SJSA1 (cell line): ENCODE measurements at places on chromosomes 2 and 18. TPM values are rescaled to one million over a fixed set of nuclear protein-coding genes. Genes with fewer than 3 reads are reported as not detected.

Gene SMCHD1
- 60.2 and 84.4 TPM in 2 replicates for total RNA-seq

GRCh38 chr18:59340817-59341216 lies 18.2 kb downstream of the LMAN1 start:
- DNase-seq = no peak
- H3K4me3 ChIP-seq = no peak overlapping the region
- H3K27ac ChIP-seq = no peak overlapping the region
- H3K4me1 ChIP-seq = no peaks in the 10 kb centered on the region
- H3K27me3 ChIP-seq = no peaks in the 10 kb centered on the region

DNA sequence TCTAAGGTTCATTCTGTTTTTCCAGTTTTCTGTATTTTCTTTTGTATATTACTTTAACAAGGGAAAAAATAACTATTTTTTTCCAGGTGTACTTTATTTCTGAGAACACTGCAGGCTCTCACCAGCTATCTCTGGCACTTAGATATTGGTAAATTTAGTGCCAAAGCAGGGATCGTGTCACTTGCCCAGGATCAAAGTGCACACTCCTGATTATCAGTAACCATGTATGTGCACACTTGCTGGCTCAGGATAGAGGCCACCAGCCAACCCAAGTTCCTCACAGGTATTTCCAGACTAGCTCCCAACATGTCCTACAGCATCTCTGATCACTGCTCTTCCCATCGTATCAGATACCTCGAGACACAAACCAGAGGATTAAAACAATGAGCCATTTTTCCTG lies 5.8 kb upstream of the FZD5 start:
- no peak overlapping the region for H3K4me3 ChIP-seq
- no peaks in the 10 kb centered on the region for H3K36me3 ChIP-seq
- H3K4me1 ChIP-seq = no peaks in the 10 kb centered on the region
- no peaks in the 10 kb centered on the region for H3K27me3 ChIP-seq
- no peak for DNase-seq
- no peak overlapping the region for H3K27ac ChIP-seq

DNA sequence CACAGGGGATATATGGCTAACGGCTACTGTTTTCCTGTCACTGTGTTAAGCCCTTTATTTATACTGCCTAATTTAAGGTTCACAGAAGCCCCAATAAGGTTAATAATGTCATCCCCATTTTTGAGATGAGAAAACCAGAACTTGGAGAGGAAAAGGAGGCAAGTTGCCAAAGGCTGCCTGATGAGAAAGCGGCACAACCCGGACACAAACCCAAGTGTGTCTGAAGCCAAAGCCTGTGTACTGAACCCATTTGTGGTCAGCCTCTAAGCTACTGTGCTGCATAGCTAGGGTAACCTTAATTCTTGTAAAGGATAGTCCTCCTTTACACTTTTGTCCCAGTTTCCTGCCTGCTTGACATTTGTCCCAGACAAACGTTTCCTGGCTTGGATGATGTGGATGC lies 954.7 kb upstream of the FANCL start:
- no peaks in the 10 kb centered on the region for H3K36me3 ChIP-seq
- H3K27me3 ChIP-seq = no peaks in the 10 kb centered on the region

- no peaks in the 10 kb centered on the region for H3K4me1 ChIP-seq
- no peak overlapping the region for H3K4me3 ChIP-seq
- H3K27me3 ChIP-seq = no peaks in the 10 kb centered on the region
Observed at GRCh38 chr2:103139628-103140268, 377.9 kb downstream of the TMEM182 start.

DNA sequence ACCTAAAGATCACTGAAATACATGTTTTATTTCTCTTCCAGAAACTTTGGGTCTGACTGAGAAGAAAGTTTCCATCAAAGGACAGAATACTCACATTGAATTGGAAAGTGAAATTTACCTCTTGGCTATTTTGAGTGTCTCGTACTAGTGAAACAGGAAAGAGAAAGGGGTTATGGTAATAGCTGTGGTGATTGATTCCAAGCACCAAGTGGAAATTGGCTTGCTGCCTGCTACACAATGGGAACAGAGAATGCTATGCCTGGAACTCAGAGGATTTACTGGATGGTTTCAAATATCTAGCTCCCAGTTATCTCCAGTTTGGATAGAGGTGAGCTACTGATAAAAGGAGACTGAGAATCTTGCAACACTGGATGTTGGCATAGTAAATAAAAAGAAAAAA lies 492.8 kb upstream of the FSIP2 start:
- no peak overlapping the region for H3K27ac ChIP-seq
- no peaks in the 10 kb centered on the region for H3K36me3 ChIP-seq
- DNase-seq = no peak
- H3K4me3 ChIP-seq = no peak overlapping the region
- H3K27me3 ChIP-seq = no peaks in the 10 kb centered on the region

DNA sequence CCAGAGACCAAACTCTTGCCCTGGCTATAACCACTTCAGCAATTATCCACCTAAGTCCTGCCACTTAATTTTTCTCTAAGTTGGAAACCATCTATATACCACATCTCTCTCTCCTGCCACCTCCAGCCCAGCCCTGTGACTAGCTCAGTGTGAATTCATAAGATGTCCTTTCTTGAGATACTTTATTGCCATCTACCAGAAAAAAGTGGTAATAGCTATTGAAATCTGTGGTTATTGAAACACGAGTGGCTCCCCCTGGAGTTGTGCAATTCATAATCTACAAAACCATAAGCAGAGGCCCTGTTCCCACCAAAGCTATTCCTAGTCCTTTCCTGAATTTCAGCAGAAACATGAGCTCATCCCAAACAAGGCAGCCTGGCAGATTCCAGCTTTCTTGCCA lies 324.0 kb downstream of the TXNL1 start:
- H3K27ac ChIP-seq = no peak overlapping the region
- H3K4me3 ChIP-seq = no peak overlapping the region
- no peak for DNase-seq
- peaks cover 4% of the 10 kb centered on the region for H3K4me1 ChIP-seq
- H3K27me3 ChIP-seq = no peaks in the 10 kb centered on the region

DNA sequence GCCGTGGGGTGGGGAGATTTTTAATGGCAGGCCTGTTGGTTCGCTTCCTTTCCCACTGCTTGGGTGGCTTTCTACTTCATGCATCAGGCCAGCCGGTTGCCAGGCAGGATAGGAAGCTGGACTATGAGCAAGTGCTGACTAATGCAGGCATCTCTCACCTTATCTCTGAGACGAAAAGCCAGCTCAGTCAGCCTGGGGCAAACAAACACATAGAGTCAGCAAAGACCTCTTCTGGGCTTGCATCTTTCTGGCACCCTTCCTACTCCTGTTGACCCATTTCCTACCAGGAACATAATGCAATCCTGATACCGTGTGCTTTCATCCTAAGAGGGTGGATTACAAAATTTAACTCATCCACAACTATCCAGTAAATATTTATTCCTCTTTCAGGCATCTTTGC lies 416.6 kb upstream of the MEX3C start:
- H3K36me3 ChIP-seq = no peaks in the 10 kb centered on the region
- DNase-seq = no peak
- H3K27ac ChIP-seq = no peak overlapping the region
- H3K4me3 ChIP-seq = no peak overlapping the region

Gene PDE1A
- not detected in 2 replicates for total RNA-seq

GRCh38 chr2:230457073-230457768 lies 41.2 kb downstream of the SP100 start:
- H3K4me3 ChIP-seq = no peak overlapping the region
- DNase-seq = no peak
- peaks cover 39% of the 10 kb centered on the region for H3K36me3 ChIP-seq
